ENCODE measurements at places on chromosomes 13 and 19. TPM values are rescaled to one million over a fixed set of nuclear protein-coding genes. Genes with fewer than 3 reads are reported as not detected.

DNA sequence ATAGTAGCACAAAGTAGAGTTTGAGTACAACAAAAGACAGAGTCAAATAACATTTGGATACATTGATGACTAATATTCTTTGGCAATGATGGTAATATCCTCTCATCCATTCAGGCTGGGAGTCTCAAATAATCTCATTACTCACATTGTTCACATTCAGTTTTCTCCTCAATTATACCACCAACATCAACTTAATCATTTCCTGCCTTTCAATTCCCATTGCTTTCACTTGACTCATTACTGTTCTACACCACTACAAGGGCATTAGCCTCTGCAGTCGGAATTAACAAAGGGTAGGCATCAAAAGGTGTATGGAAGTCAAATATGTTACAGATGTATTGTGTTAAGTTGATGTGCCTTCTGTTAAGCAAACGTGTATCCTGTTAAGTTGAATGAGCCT, 518.4 kb upstream of the SLITRK1 start:
- peaks cover 4% of the 10 kb centered on the region for H3K4me1 ChIP-seq
- no peak overlapping the region for H3K4me3 ChIP-seq
- H3K27ac ChIP-seq, result no peak overlapping the region
- H3K27me3 ChIP-seq, result no peaks in the 10 kb centered on the region
- DNase-seq, result peak; percentile 91
- no peaks in the 10 kb centered on the region for H3K36me3 ChIP-seq

DNA sequence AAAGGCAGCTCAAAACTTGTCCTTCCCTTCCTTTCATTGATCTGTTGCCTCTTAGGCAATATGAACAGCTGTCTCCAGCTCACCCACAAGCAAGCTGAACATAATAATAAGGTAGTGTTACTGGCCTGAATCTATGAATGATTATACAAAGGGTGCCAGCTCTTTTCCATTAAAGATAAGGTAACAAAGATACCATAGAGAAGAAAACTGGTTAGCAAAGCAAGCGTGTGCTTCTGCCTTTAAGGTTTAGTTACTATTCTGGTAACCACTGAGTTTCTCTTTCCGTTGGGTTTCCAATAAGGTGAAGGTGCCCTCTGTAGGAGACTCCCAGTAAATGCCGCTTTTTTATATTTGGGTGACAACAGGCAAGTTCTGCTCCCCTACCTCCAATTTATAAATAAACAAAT, 12.1 kb upstream of the DACH1 start:
- peaks cover 31% of the 10 kb centered on the region for H3K27me3 ChIP-seq
- H3K4me1 ChIP-seq, result no peaks in the 10 kb centered on the region
- H3K27ac ChIP-seq, result no peak overlapping the region
- no peaks in the 10 kb centered on the region for H3K36me3 ChIP-seq
- H3K4me3 ChIP-seq, result no peak overlapping the region
- peak; percentile 65 for DNase-seq

DNA sequence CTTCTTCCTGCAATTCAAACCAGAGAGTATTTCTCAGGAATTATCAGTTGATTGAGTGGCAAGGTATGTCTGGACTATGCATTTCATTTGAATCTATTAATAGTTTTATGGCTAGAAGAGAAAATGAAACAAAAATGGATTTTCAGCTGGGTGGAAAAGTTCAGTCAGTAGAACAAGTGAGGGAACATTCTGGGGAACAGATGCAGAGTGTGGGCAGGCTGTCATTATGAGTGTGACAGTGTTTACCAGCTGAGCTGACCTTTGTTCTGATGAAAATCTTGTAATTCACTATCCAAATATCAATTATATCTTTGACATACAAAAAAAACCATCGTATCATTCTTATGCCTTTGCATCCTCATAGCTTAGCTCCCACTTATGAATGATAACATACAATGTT, 2.6 kb upstream of the CLC start:
- no peaks in the 10 kb centered on the region for H3K36me3 ChIP-seq
- no peak for DNase-seq
- peaks cover 59% of the 10 kb centered on the region for H3K27me3 ChIP-seq
- H3K27ac ChIP-seq, result no peak overlapping the region

- peaks cover 30% of the 10 kb centered on the region for H3K4me1 ChIP-seq
- peak overlapping the region; percentile 72 for H3K27ac ChIP-seq
- H3K27me3 ChIP-seq, result no peaks in the 10 kb centered on the region
- no peaks in the 10 kb centered on the region for H3K36me3 ChIP-seq
- DNase-seq, result peak; percentile 81
- peak overlapping the region; percentile 15 for H3K4me3 ChIP-seq
These were observed 341.0 kb downstream of the DNAJC15 start for GRCh38 chr13:43364210-43365038.

CAPNS1 gene
- total RNA-seq, result 579 TPM

DNA sequence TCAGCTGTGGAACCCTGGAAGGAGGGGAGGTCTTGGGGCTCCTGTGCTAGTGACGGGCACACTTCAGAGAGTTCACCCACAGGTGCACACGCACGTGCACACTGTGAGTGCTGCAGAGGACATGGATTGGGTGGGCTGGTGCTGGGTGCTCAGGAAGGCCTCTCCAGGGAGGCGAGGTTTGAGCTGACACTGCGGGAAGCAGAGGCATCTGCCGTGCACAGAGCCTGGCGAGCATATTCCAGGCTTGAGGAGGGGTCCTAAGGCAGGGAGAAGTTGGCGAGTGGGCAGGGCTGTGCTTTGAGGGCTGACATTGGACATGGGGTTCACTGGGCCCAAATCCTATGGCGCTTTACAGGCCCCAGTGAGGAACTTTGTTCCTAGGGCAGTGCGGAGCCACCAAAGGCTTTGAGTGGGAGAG, 25.6 kb downstream of the CCDC8 start:
- H3K36me3 ChIP-seq, result peaks cover 72% of the 10 kb centered on the region
- no peaks in the 10 kb centered on the region for H3K27me3 ChIP-seq
- no peak overlapping the region for H3K4me3 ChIP-seq
- H3K4me1 ChIP-seq, result peaks cover 25% of the 10 kb centered on the region

- peaks cover 16% of the 10 kb centered on the region for H3K36me3 ChIP-seq
- no peak overlapping the region for H3K4me3 ChIP-seq
- no peak for DNase-seq
- no peak overlapping the region for H3K27ac ChIP-seq
- H3K4me1 ChIP-seq, result peaks cover 10% of the 10 kb centered on the region
These were observed 53.8 kb downstream of the ESD start for GRCh38 chr13:46743191-46743590.

FBXW9 gene
- 19.6 TPM for total RNA-seq

DNA sequence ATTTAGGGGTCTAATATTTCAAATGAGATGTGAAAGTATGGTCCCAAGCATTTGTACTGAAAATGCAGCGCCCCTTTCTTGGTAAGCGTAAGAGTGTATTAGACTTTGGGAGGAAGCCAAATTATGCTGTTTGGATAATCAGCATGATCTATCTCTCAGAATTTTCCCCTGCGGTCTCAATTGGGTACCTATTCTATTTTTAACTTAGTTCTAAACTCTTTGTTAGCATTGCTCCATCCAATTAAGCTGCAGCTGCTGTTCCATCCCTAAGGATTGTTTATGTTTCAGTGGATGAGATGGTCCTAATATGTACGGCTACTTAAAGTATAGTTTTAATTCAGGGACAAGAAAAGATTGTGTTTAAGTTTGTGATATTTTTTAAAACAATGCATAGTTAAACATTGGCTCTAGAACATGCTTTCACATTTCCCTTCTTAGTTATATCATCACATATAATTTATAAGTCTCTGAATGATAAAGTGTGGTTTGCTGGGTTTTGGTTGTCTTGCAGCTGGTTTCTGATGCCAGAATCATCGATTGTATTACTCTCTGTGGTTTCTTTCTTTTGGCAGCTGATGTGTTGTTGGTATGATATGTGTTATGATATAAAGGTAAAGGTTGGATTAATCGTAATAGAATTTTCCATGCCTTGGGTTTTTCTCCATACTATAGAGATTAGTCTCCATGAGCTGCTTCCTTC, 15.0 kb downstream of the POLR1D start:
- no peaks in the 10 kb centered on the region for H3K27me3 ChIP-seq
- H3K4me1 ChIP-seq, result peaks cover 14% of the 10 kb centered on the region
- H3K27ac ChIP-seq, result no peak overlapping the region
- no peaks in the 10 kb centered on the region for H3K36me3 ChIP-seq
- DNase-seq, result peak; percentile 17

VSTM1 gene
- total RNA-seq, result not detected

GRCh38 chr13:99993660-99994637, 12.4 kb downstream of the ZIC2 start:
- H3K27me3 ChIP-seq, result no peaks in the 10 kb centered on the region
- peak overlapping the region; percentile 23 for H3K4me3 ChIP-seq
- H3K4me1 ChIP-seq, result peaks cover 69% of the 10 kb centered on the region
- peak overlapping the region; percentile 96 for H3K27ac ChIP-seq
- peak; percentile 72 for DNase-seq
- H3K36me3 ChIP-seq, result no peaks in the 10 kb centered on the region

DNA sequence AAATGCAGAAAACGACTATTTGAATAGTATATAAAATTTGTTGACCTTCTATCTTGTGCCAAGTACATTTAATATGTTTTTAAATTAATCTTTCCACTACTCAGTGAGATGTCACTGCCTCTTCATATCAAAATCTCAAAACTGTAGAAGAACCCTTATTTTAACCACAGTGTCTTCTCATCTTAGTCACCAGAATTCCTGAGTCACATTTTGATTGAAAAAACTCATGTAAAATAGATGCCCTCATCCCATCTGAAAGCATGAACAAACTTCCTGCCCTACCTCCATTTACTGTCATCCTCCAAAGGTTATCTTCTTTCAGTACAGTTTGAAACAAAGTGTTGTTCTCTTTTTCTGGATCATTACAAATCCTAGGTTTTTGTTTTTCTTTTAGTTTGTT, 1215.4 kb downstream of the PCDH9 start:
- H3K4me1 ChIP-seq, result no peaks in the 10 kb centered on the region
- no peaks in the 10 kb centered on the region for H3K27me3 ChIP-seq
- H3K36me3 ChIP-seq, result no peaks in the 10 kb centered on the region
- no peak overlapping the region for H3K27ac ChIP-seq
- no peak for DNase-seq
- no peak overlapping the region for H3K4me3 ChIP-seq

Data from A673 (cell line).